ENCODE measurements at places on chromosomes 6 and 20. TPM values are rescaled to one million over a fixed set of nuclear protein-coding genes. Genes with fewer than 3 reads are reported as not detected.

The MUCL3 gene
- total RNA-seq: not detected

- DNase-seq: no peak
These were observed 13.1 kb upstream of the RAET1L start for GRCh38 chr6:150038202-150039062.

The PCSK2 gene
- total RNA-seq: not detected

- no peak for DNase-seq
These were observed 34.0 kb upstream of the FAM83C start for GRCh38 chr20:35326021-35326739.

The BACH2 gene
- total RNA-seq: 70.9 TPM

- no peak for DNase-seq
These were observed 8.9 kb downstream of the TIAM2 start for GRCh38 chr6:155004017-155004416.

The MEP1A gene
- total RNA-seq: not detected

GRCh38 chr6:74785236-74785635 is 420.6 kb downstream of the COL12A1 start:
- no peak for DNase-seq

GRCh38 chr20:5090191-5090590 is 29.6 kb downstream of the PCNA start:
- peak; percentile 39 for DNase-seq

DNA sequence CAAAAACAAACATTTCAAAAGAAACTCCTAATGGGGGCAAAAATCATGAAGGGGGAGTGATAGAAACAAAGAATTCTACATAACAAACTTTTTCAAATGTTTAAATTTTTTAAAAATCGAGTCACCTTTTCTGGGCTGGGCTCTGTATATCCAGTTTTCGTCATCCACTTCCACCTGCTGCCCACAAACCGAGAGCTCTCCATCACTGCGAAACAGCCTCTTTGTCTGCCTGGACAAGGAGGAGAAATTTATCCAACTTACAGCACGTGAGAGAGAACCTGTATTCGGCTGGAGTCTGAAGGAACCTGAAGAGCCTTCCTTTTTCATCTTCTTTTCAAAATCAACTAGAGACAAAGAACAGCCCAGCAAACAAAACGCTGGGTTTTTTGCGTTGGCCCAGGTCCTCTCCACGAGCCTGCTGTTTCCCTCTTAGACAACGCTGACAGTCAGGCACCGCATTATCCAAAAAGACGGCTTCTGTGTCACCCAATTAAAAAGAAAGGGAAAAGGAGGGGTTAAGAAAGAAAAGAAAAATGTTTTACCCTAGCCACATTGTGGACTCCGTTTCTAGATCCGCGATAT is 72.4 kb upstream of the NHSL1 start:
- no peak for DNase-seq

The CST2 gene
- not detected for total RNA-seq

- DNase-seq: no peak
These were observed 423 bp downstream of the KLHDC3 start for GRCh38 chr6:43014434-43014909.

DNA sequence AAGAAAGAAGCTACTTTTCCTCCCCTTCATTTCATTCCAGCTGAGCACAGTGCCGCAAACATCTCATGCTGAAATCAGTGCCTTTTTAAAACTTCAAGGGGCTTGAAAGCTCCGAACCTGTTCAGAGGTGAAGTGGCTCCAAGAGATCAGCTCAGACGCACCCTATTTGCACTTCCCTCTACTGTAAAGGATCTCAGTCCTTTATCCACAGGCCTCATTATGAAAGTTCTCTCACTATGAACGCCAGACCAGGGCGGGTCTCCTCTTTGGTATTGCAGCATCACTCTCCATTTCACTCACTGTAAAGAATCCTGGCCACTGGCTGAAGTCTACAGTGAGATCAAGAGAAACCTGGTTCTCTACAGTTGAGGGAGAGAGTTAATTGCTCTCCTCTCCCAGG is 232.7 kb upstream of the POU3F2 start:
- DNase-seq: no peak

- DNase-seq: peak; percentile 76
These were observed 11.5 kb downstream of the PRDM1 start for GRCh38 chr6:106097411-106098231.

DNA sequence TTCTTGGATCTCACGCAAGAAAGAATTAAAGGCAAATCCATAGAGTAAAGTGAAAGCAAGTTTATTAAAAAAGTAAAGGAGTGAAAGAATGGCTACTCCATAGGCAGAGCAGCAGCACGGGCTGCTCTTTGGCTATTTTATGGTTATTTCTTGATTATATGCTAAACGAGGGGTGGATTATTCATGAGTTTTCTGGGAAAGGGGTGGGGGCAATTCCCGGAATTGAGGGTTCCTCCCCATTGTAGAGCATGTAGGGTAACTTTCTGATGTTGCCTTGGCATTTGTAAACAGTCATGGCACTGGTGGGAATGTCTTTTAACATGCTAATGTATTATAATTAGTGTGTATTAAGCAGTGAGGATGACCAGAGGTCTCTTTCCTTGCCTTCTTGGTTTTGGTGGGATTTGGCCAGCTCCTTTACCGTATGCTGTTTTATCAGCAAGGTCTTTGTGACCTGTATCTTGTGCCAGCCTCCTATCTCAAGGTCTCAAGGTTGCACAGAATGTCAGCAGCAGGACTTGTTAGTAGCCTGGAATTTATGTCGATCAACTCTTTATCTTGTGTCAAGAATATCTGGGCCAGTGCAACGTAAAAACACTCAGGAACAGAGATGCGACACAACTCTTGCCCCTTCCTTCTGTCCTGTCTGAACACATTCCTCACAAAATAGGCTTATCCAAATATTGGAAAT is 931.4 kb downstream of the QKI start:
- DNase-seq: no peak

- no peak for DNase-seq
These were observed 150.7 kb downstream of the RIMS1 start for GRCh38 chr6:72037006-72037405.

The LAMA5 gene
- 0.40 TPM for total RNA-seq

The EYS gene
- total RNA-seq: not detected

DNA sequence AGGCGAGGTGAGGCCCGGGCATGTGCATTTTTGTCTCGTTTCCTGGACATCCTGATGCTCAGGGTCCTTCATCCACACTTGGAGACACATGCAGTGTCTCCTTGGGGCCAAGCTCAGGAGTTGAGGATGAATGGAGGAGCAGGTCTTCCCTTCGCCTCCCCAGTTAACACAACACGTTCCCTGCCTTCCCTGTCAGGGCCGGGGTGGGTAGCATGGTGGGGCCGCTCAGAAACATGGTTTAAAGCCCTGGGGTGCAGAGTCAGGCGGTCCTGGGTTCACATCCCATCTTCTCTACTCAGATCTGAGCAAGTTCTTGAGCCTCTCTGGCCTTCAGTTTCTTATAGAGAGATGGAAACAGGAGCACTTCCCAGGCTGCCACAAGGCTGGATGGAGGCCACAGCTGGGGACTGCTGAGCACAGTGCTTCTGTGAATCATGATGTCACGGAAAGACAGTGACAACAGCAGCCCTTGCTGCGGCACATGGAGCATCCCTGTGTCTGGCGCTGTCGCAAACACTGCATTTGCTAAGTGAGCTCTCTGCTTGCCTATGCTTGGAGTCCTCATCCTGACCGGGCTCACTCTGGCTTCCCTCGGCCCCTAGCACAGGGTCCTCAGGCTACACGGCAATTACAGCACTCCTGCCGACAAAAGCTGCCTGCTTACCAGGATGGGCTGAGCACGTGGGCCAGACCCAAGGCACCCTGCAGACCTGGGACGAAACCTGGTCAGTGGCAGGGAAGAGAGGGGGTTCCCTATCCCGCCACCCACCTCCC is 45.6 kb upstream of the STX16 start:
- DNase-seq: no peak

The PHACTR1 gene
- 0.47 TPM for total RNA-seq

The DEFB121 gene
- total RNA-seq: not detected

DNA sequence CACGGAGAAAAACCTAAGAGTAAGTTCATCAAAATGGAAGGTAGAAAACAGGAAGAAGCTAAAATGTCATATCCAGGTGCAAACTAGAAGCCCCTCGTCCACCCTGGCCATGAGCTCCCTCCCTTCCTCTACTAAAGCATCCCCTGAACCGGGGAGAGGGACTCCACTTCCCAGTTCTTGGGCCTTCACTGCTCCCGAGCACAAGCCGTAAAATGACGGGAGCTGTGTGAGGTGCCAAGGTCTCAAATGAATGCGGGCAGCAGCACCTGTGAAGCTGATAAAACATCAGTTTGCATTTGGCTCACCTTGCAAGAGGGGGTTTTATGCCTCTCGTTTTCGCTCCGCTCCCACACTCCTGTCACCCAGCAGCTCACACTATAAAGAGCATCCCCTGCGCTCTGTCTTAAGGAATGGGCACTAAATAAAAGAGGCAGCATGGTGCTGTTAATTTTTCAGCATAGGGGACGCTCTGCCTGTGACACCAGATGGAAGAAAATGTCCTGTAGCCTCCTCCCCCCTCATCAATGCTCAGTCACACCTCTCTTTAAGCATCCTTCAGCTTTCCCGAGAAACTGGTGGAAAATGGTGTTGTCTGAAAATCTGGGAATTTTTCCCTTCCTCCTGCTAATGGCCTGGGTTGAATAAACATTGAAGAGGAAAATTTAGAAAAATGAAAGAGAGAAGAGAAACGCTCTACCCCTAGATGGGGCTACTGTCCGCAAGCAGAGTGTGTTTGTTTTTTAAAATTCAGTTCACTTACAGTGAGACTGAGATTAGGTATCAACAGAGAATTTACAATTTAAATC is 563.0 kb upstream of the AGPAT4 start:
- no peak for DNase-seq

GRCh38 chr6:168699631-168700295 is 258.8 kb downstream of the SMOC2 start:
- no peak for DNase-seq

GRCh38 chr20:33099843-33100538 is 20.5 kb downstream of the BPIFB4 start:
- DNase-seq: no peak

DNA sequence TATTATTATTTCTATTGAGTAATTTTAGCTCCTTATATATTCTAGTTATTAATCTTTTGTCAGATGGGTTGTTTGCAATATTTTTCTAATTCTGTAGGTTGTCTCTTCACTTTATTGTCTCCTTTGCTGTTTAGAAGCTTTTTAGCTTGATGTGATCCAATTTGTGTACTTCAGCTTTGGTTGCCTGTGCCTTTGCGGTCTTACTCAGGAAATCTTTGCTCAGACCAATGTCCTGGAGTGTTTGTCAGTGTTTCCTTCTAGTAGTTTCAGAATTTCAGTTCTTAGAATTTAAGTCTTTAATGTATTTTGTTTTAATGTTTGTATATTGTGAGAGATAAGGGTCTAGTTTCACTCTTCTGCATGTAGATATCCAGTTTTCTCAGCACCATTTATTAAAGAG is 916.0 kb upstream of the EYS start:
- DNase-seq: no peak

DNA sequence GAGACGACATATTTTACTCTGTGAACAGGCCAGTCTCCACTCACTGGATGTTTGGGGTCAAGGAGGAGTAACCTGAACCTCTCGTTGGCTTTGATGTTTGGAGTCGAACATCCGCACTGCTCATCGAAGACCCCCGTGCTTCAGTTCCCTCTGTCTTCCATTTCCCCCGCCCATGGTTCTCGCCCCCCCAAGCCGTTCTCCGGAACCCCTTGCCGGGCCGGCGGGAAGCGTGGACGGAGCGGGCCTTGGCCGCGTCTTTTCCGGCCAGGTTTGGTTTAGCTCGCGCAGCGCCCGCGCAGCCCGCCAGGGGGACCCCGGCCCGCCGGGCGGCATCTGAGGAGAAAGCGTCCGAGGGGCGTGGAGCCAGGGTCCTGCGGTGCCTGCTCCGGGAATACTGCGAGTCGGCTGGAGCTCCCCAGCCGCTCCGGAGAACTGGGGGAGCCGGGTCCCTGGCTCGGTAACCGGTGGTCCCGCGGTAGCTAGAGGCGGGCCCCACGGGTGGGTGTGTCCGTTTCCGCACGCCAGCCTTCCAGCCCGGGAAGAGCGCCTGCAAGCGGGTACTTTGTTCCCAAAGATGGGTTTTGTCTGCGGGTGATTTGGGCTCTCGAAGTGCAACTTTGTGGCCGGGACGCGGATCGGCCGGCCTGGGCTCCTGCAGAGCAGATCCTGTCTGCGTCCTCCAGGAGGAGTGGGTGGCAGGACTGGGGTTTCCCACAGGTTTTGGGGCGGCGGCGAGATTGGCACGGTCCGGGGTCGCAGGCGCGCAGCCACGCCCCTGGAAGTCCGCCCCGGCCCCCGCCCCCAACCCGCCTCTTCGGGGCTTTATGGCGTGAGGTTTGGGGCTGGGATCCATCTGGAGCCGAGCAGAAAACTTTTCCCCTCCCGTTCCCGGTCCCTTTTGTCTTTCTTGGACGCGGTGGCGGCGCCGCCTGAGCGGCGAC is at the start of gene TMEM200A:
TMEM200A (plus strand) TSS at position 852 of the 941 bp plus-strand sequence. CDS start 74,406 bp downstream, outside the sequence.
- peak; percentile 51 for DNase-seq

The PI16 gene
- not detected for total RNA-seq

The NRN1 gene
- 13.3 TPM for total RNA-seq

The MDFI gene
- not detected for total RNA-seq

DNA sequence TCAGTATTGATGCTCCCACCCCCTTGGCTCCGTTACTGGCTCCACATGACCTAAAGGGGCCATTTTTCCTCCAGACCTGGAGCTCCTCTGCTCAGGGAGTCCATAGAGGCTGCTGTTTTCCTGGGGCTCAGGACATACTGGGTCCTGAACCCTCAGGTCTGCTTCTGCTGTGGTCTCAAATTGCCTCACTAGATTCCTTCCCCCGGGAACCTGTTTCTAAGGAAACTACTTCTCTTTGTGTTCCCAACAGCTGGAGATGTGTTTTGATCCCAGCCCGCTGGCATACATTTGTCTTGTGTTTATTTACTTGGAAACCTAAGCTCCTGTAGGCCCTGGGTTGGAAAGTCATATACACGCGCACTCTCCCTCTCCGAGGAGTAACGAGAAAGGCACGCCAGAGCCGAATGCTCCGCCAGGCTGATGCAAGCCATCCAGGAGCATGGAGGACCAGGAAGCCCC is 222.8 kb downstream of the UST start:
- no peak for DNase-seq

GRCh38 chr6:45895569-45895968 is 120.1 kb downstream of the CLIC5 start:
- DNase-seq: no peak

The RHAG gene
- total RNA-seq: not detected

DNA sequence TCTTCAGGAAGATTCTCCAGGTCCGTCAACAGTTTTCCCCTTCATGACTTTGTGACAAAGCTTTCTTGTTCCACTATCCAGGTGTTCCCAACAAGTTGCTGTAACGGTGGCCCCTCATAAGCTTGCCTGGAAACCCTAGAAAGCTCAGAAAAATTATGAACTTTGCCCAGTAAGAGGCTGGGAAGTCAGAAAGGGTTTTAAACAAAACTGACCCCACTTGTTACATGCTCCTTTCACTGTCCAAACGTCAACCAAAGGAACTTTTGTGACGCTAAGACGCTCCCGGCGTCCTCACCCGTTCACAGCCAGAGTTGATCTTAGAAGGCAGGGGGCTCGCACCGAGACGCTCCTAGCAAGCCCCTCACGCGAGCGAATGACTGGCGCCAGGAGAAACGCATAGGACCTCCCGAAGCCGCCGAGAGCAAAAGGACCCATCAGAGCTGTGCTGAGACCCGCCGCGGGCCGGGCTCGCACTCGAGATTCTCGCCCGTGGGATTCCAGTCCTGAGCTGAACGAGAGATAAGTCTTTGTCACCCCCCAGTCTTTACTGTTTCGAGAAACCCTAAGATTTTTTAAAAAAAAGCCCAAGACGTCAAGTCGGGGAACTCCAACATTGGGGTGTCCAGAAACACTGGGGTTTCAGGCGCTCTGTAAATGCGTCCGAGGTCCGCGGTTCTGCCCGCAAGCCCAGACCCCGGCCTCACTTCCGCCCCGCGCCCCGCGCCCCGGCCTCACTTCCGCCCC is 544 bp upstream of the ACAT2 start:
- DNase-seq: peak; percentile 43
